ENCODE measurements at places on chromosomes 3 and 15.
A peak's percentile ranks its signal among the peaks of the same experiment; 100 is the strongest.

GRCh38 chr15:76260246-76260938 is 50.9 kb downstream of the ETFA start:
- no peak for DNase-seq

DNA sequence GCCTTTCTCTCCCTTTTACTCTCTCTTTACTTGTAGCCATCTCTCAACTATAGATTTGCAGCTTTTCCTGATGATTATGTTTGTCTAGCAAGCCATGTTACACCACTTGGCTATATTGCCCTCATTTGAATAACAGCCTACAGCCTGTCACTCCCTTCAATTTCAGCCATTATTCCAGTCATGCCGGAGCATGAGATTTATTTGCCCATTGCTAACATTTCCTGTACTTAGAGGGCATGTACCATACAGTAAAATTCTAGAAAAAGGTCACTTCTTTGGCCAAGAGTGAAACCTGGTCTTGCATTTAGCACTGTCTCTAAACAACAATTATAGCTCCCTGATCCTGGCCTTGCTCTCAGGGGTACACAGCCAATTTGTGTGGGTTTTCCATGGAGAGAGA is 221.7 kb upstream of the TMC3 start:
- no peak for DNase-seq

GRCh38 chr3:111581403-111582119 is 13.6 kb downstream of the ZBED2 start:
- no peak for DNase-seq

GRCh38 chr15:81480645-81481053 is 106.6 kb upstream of the TMC3 start:
- DNase-seq = peak; percentile 57

- no peak for DNase-seq
These were observed 8.0 kb upstream of the PARL start for GRCh38 chr3:183892610-183893214.

DNA sequence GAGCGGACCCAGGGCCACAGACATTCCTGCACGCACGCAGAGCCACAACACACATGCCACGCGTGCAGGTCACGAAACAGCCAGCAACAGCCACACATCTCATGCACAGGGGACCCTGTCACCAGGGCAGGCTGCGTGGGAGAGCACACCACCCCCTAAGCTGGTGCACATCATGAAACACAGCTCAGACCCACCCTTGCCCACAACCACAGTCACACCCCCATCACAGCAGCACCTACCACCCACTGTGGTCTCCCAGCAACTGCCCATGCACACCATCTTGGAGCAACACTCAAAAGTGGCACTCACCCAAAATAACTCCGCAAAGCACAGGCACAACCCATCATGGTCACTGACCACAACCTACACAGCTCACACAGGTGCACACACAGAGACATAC is 75.7 kb downstream of the OCA2 start:
- no peak for DNase-seq

GRCh38 chr15:75952525-75952924 is 48.8 kb downstream of the FBXO22 start:
- DNase-seq = no peak

DNA sequence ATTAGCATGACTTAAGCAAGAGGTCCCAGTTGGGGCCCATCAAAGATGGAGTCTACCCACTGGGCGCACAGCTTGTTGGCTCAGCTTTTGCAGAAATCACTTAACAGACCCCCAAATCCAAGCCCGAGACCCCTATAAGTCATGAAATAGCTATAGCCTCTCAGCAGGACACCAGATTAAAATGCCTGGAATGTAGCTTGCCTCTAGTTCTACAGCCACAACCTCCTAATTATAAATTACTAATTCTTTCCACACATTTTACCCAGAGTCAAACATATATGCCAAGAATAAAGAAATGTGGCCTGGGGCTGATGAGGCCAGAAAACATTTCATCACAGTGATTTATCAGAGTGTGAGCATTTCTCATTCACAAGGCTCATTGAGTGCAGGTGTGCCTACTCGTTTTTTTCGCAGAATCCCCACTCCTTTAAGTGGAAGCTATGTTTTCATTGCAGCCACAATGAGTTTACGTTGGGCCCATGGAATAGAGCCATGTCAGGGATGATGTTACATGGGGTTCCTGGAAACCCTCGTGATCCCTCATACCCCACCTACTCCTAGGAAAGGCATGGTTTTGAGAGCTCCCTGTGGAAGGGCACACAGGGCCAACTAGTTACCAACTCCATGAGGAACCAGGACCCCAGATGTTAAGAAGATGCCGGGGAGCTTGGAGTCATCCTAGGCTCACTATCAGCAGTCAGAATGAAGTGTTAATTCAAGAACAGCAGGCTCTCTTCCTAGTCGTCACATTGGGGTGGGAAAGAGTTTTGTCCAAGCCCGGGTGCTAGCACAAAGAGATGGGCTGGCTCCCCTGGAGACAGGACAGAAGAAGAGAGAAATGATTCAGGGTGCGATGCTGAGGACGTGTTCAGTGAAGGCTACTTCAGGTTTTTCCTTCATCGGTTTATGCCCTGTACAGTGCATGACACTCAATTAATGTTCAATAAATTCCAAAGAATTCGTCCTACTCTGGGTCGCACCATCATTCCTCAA is 90.2 kb upstream of the ABHD17C start:
- no peak for DNase-seq

GRCh38 chr3:32958509-32958908 is 7.1 kb downstream of the CCR4 start:
- DNase-seq = no peak
